ENCODE measurements at places on chromosomes 6 and 20.
A peak's percentile ranks its signal among the peaks of the same experiment; 100 is the strongest.

- DNase-seq = no peak
Measured at GRCh38 chr6:30862156-30862875, 22.0 kb upstream of the DDR1 start.

GRCh38 chr20:1632178-1632577 is 12.4 kb upstream of the SIRPB1 start:
- DNase-seq = no peak

DNA sequence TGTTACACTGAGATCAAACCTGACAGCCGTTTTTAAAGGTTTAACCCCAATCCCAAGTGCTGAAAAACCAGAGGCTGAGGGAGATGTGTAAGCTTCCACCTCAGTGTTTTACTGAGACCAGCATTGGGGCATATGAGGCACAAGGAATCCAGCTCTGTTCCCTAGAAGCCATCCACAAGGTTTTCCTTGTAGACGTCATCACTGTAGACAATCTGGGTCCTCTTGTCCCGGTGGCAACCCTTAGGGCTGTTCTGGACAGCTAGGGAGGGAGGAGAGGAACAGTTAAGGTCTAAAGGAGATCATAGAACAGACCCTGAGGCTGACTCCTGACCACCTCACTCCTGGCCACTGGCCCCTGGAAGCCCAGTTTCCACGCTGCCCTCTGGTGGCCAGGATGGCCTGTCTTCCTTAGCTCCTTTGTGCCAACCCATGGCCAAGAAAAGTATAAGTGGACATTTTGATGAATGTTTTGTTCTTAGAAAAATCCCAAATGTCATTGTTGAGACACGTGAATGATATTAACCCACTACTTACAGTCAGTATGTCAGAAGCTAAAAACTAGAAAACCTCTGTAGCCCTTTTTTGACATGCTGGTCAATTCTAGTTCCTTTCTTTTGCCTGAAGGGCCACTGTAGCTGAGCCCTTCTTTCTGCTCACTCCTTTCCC is 6.4 kb downstream of the CFB start:
- peak; percentile 62 for DNase-seq

DNA sequence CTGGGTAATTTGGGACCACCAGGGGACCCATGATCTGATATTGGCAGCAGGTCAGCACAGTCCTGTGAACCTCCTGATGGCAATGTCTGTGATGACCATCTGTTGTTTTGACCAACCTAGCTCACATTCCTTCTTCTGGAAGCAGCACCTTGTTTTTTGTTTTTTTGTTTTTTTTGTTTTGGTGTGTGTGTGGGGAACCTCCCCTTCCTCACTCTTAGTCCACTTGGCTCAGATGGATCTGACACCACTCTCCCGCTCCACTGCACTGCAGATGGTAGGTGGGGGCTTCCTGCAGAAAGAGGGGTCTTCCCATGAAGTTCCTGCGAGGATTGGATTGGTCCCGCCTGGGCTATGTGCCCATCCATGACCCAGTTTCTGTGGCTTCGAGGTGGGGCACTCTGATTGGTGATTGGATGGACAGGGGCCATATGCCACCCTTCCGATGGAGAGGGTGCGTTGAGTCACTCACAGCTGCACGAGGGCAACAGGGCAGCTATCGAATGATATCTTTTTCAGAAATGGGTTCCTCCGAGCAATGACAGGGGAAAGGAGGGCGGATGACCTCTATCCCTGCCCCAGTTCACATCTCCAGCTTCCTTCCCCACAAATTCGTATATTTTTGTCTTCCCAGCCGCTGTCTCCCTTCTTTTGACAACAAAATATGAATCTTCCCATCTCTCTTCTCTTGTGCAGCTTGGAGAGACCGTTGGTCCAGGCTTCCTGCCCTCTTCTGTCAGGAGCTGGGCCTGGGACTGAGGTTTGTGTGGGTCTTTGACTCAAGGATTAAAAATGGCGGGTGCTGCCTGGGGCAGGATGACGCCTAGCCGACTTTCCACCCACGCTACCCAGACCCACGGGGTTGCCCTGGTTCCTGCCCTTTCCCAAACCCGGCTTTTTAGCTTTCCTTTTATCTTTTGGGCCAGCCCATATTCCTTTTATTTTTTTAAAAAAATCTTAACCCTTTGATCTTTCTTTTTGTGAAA is 132.1 kb upstream of the KCNG1 start:
- DNase-seq = no peak

- no peak for DNase-seq
Measured at GRCh38 chr6:7152462-7152861, 44.7 kb downstream of the RREB1 start.

GRCh38 chr6:152600022-152600421 is 37.1 kb downstream of the SYNE1 start:
- DNase-seq = no peak

- peak; percentile 15 for DNase-seq
Measured at GRCh38 chr6:43639984-43640800, 4.6 kb downstream of the MAD2L1BP start.

DNA sequence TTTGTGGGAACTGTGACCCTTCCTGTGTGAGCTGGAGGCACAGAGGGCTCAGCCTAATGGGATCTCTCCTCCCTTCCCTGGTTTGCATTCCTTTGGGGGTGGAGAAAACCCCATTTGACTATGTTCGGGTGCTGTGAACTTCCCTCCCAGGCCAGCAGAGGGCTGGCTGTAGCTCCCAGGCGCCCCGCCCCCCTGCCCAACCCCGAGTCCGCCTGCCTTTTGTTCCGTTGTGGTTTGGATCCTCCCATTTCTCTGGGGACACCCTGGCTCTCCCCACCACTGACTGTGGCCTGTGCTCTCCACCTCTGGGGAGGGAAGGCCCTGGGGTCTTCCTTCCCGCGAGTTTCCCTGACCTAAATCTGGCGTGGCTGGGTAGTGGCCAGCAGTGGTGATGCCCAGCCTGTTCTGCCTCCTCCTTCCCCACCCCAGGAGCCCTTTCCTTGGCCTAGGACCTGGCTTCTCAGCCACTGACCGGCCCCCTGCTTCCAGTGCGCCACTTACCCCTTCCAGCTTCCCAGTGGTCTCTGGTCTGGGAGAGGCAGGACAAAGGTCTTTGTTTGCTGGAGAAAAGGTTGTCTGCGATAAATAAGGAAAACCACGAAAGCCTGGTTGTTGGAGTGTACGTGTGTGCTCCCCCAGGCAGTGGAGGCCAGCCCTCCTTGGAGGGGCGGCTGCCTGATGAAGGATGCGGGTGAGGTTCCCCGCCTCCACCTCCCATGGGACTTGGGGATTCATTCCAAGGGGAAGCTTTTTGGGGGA is 4.9 kb downstream of the VEGFA start:
- DNase-seq = peak; percentile 84

GRCh38 chr6:162358625-162359024 is 368.9 kb downstream of the PRKN start:
- no peak for DNase-seq

DNA sequence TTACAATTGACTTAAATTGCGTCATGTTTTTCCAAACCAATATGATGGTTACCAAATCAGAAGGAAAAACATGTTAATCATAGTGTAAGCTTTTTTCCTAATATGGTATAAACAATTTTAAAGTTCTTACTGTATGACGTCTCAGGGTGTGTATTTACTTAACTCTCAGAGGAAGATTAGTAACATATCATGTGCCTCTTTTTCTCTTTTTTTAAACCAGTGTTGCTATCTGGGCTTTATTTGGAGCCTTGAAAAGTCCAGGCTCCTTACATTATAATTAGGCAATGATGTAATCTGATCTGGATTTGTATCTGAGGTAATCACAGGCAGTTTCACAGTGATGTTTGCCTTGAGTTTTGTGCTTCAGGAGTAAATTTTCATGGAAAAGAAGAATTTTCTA is 20.4 kb upstream of the RAB23 start:
- peak; percentile 97 for DNase-seq

DNA sequence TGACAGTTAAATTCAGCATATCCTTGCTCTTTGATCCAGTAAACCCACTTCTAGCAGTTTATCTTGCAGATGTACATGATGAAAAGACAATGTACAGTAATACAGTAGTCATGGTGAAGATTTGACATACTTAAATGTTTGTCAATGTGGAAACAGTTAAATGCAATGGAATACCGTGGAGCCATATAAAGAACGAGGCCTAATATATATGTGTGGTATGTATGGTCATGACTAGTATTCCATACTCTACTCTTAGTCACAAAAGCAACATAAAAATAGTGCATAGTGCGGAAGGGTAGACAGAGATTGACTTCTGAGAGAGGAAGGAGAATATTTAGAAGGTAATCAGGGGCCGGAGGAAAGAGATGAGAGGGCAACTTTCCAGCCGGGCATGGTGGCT is 70.7 kb upstream of the ARMC2 start:
- DNase-seq = peak; percentile 77

- no peak for DNase-seq
Measured at GRCh38 chr20:14915356-14915755, 577.9 kb upstream of the FLRT3 start.

- no peak for DNase-seq
Measured at GRCh38 chr6:36443471-36444428, 950 bp downstream of the KCTD20 start.

GRCh38 chr20:14148042-14148441 is 152.7 kb downstream of the MACROD2 start:
- DNase-seq = no peak

GRCh38 chr20:55057779-55058415 is 582.5 kb downstream of the DOK5 start:
- no peak for DNase-seq

GRCh38 chr6:53837865-53838769 is 43.3 kb downstream of the LRRC1 start:
- no peak for DNase-seq

DNA sequence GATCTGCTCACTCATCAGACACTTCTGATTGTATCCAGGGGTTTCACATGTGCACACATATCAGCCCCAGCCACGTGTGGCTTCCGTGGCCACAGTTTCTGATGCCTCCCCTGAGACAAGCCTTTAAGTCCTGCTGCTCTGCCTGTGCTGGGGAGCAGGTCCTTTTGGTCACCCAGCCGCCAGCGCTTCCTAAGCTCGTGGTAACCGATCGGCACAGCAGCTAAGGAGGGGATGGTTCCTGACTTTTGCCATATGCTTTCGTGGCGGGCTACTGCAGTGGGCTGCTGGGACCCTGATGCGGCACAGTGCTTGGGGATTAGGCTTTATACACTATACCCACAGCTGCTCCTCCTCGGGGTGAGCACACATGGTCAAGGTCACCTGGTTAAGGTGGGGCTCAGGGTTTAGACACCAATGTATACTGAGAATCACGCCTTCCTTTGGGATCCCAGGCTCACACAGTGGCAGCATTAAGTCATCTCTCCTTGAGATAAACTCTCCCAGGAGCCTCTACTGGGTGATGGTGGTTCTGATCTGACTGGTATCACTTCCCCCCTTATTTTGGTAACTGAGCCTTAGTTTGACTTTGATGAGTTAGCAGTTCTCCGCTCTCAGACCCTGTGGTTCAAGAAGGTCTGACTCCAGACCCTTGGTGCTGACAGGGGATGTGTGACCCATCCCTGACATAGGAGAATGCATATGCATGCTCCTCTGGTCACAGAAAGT is 85.9 kb upstream of the KCNG1 start:
- DNase-seq = no peak

DNA sequence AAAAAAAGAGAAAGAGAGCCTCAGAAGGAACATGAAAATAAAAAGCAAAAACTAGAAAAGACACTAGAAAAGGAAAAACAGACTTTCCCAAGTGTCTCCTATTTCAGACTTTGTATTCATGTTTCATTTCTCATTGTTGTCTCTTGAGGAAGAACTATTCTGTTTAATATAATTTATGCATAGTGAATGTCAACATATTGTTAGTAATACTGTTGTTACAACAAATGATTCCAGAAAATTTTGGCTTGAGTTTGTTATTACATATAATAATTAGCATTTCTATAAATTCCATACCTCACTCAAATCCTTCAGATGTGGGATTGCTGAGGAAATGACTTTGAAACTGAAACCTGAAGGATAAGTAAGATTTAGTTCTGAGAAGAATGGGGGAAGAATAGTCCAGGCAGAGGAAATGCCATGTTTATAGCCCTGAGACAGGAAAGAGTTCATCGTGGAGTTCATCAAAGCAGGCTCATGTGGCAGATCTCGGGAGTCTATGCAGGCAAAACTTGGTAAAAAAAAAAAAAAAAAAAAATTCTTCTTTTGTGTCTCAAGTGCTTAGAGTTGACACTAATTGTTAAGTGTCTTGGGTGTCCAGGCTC is 53.1 kb upstream of the EIF2S2 start:
- DNase-seq = no peak

DNA sequence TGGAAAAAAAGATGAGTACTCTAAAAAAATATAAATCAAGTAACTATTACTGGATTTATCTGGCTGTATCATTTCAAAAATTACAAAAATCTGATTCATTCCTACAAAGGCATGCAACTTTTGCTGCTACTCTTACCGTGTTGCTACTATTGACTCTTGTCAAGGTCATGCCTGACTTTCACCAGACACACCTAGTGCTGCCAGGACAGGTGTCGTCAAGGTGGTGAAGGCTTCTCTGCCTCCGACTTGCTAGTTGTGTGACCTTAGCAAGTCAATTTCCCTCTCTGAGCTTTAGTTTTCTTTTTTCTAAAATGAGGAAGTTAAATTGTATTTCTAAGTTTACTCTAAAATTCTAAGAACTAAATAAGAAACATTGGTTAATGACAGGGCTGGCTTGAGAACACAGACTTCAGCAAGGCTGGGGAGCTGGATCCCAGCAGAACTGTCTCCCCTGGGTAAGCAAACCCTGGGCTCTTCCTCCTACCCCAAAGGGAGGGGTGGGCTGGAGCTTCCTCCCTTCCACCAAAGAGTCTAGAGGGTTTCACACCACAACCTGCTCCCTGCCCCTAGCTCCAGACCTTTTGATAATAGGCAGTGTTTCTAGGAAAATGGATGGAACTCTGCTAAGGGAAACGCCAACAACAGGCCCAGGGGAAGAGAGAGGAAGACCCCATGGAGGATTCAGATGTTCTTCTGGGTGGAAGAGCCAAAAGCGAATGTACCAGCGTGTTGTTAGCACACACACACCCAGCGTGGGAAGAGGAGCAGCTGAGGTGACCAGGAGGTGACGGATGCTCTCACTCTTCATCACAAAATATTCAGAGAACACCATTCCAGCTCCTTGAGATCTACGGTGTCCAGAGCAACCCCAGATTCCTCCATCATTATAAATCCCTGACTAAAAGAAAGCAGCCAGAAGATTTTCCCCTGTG is 47.9 kb upstream of the CITED2 start:
- no peak for DNase-seq

- peak; percentile 60 for DNase-seq
Measured at GRCh38 chr6:142844065-142844755, 100.8 kb downstream of the HIVEP2 start.

All from fibroblast of skin of back (primary cell).